Activated CD4-positive, CD25-positive, alpha-beta regulatory T cell treated with anti-CD3 and anti-CD28 coated beads, Interleukin-2, amount 50 U/mL, for 72 hours (primary cell): ENCODE measurements at places on chromosomes 3 and 15.

- no peak for DNase-seq
Measured at GRCh38 chr3:113551820-113552219, 19.5 kb downstream of the SIDT1 start.

- no peak for DNase-seq
Measured at GRCh38 chr3:47416041-47416440, 35.2 kb downstream of the PTPN23 start.

- no peak for DNase-seq
Measured at GRCh38 chr15:63449731-63450130, 54.7 kb upstream of the USP3 start.

- no peak for DNase-seq
Measured at GRCh38 chr15:66651913-66652642, 50.0 kb upstream of the SMAD6 start.

- DNase-seq = no peak
Measured at GRCh38 chr3:100766069-100766468, 56.8 kb downstream of the TFG start.

- no peak for DNase-seq
Measured at GRCh38 chr3:14458434-14459275, 56.2 kb downstream of the SLC6A6 start.

- no peak for DNase-seq
Measured at GRCh38 chr3:81743096-81744025, 18.1 kb downstream of the GBE1 start.

DNA sequence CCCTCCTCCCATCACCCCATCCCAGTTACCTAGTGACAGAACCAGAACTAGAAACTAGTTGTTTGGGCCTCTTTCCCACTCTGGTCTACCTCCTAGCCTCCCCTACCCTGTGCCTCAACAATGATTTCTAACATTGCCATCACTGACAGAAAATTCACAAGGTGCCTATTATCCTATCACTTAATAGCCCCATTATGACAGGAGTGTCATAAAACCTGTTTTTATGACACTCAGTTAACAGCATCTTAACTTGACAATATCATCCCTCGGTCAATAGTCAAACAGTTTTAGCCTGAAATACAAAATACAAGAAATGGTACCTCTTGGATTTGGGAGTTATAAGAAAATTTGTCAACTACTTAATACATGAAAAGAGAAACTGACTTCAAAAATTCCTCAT is 46.5 kb downstream of the ULK4 start:
- no peak for DNase-seq

GRCh38 chr3:187878772-187879518 is 133.7 kb upstream of the BCL6 start:
- DNase-seq = no peak

DNA sequence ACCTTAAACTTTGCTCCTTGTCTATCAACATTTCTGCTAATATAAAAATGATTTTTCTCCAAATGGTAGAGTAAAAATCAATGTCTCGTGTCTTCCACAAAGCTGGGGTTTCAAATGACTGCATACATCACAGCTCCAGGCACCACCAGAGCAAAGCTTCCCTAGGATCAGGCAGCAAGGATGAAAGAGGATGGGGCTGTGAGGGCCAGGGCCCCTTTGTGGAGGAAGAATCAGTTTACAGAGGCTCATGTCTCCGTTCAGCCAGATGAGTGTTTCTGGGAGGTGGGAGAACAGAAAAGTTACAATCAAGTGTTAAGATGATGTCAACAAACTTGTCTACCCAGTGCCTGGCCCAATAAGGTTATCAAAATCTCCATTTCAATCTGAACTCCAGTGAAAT is 105.5 kb downstream of the BDH1 start:
- DNase-seq = no peak

GRCh38 chr15:42508263-42508690 is 12.8 kb downstream of the SNAP23 start:
- DNase-seq = no peak
